ENCODE measurements at places on chromosomes 4 and X.

DNA sequence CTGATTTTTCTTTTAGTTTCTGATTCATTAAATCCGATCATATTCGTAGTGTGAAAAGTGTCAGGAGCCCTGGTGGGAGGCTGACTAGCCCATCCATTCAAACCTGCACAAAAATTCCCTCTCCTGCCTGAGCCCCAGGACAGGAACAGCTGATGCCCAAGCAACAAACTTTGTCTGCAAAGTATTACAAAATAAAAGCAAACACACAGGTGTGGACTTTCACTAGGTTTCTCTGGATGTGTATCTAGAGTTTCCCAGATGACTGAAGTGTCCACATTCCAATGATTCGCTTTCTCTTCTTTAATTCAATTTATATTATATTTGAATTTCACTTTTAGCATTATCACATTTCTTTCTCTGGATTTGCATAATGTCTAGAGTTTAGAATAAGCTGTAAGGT lies 18.2 kb upstream of the FAM9B start:
- no peak for DNase-seq

- no peak for DNase-seq
These were observed 188.4 kb downstream of the DHX15 start for GRCh38 chr4:24395937-24396336.

DNA sequence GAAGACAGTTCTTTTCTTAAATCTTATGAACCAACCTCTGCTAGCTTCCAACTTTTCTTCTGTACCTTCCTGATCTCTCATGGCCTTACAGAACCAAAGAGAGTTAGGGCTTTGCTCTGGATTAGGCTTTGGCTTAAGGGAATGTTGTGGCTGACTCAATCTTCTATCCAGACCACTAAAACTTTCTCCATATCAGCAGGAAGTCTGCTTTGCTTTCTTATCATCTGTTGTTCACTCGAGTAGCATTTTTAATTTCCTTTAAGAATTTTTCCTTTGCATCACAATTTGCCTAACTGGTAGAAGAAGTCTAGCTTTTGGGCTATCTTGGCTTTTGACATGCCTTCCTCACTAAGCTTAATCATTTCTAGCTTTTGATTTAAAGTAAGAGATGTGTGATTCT lies 167.0 kb downstream of the TBCK start:
- DNase-seq = no peak

DNA sequence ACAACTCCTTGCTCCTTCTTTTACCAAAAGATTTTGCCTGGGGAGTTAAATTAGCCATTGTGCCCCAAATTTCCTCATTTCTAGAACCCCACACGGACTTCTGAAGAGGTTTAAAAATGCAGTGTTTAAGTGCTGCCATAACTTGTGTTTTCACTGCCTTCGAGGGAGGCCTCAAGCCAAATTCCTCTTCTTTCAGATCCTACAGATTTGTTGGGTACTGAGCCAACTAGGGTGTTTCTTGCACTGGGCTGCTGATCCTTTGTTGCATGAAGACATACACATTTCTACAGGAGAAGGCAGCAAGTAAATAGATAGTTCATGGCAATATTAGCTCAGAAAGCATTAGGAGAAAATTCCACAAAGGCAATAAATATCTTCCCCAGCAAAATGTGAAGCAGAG lies 43.8 kb downstream of the GLRA2 start:
- DNase-seq = no peak

DNA sequence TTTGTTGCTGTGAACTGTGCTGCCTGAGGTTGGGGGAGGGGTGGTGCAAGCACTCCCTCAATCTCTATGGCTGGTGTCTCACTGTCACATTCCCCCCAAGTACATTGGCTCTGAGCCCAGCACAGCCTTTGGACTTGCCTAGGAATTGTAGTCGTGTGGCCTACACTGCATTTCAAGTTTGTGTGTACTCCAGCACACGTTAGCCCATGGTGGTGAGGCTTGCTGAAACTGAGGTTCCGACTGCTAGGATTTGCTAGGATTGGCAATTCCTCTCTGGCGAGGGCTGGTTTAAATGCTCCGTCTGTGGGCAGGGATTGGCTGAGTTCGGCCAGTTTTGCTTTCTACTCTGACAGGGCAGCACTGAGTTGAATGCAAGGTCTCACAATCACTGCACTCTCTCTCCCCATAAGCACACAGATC lies 121.7 kb upstream of the CXXC4 start:
- no peak for DNase-seq

DNA sequence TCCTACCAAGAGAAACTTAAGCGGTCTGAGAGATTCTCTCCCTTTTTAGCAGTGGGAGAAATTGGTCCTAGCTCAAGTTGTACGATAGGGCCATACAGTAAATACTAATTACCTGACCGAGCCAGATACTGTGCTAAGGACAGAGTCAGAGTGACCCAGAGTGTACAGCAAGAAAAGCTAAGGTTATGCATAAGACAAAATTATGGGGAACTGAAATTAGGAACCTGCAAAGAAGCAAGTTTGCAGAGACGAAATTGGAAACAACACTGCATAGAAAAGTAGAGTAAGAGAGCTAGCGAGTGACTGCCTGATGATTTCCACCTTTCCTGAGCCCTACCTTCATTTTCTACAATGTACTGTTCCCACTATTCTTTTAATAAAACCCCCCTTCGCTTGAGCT lies 278.1 kb downstream of the NKX6-1 start:
- no peak for DNase-seq

DNA sequence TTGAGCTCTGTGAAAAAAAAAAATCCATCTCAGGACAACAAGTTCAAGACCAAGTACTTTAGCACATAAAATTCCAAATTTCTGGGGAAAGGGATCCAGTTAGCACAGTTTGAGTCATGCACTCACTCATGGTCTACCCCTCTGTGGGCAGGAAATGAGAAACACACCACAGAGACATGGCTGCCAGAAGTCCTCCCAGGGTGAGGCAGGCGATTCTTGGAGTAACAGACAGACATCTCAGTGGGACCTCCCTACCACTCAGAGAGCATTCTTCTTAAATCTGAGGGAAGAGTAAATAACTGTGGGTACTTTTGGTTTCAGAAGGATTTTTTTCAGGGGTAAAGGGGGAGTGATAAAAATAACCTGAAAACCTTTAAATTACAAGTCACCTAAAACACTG lies 14.1 kb downstream of the CXCL1 start:
- no peak for DNase-seq

GRCh38 chrX:13420545-13421183 lies 100.8 kb upstream of the ATXN3L start:
- DNase-seq = no peak

DNA sequence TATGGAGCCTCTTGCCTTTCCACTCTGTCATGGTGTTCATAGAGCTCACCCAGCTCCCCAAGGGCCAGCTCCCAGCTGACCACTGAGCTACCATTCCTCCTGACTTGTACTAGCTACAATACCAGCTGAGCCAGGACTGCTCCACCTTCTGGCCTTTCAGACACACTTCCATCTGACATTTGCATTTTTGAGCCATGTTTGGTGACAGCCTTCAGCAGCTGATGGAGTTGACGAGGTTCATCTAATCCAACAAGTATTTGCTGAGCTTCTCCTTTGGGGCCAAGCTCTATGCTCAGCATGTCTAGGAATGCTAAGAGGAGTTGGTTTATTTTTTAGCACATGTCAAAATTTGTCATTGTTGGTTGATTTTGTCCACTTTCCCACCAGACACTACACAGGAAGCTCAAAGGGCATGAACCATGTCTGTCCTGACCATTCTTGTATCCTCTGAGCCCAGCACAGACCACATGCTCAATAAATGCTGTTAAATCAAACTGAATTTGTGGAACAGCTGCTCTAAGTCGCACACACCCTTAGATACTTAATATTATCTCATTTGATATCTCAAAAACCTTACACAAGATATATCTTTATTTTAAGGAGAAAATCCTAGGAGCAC lies 142.6 kb upstream of the PPARGC1A start:
- no peak for DNase-seq

- DNase-seq = no peak
These were observed 444 bp upstream of the ARHGAP6 start for GRCh38 chrX:11666164-11666563.

GRCh38 chrX:103017542-103017941 lies 46.4 kb downstream of the BEX1 start:
- no peak for DNase-seq

GRCh38 chr4:22897520-22898108 lies 204.9 kb downstream of the GBA3 start:
- DNase-seq = no peak

DNA sequence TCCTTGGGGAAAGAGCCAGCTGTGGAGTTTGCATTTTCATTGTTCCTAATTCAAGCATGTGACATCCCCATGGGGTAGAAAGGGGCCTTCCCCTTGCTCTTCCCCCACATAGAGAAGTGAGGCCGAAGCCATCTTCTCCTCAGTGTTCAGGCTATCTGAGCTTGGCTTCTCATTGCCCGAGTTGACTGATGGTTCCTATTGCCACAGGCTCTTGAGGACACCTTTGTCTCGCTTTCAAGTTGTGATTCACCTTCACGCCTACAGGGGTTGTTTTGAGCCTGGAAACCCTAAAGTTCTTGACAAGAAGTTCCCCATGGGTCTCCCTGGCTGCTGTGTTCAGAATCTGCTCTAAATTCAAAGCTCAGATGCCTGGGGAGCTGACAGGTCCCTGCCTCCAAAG lies 25.0 kb downstream of the CCNQ start:
- no peak for DNase-seq

DNA sequence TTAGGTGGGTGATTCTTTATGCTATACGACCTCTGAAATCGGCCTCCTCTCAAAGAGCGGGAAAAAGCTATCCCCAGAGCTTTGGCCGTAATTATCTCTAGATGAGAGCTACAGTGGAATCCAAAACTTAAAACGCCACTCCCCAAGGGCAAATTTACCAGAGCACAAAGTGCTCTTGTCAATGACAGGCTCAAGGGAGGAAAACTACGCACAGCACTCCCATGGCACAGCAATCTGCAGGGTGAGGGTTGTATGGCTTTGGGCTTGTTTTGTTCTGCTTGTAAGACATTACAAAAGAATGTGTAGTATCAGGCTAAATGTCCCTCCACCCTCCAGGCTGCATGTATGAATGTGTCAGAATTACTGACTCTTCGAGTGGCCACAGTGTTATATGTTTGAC lies 44.0 kb downstream of the ARHGEF6 start:
- no peak for DNase-seq

DNA sequence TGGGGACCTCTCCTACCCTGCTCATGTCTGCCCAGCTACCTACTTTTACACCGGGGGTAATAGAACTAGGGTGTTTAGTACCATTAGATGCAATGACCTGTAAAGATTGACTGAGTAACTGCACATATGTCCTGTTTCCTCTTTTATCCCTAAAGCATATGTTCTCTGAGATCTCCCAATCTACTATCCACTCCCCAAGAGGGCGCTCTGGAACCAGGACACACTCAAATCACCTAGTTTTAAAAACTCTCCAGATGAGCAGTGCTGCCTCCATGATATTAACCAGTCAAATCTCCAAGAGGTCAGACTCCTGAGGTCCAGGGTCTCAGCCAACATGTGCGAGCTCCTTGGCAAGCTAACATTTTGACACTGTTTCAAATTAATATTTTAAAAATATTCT lies 87.0 kb upstream of the TSPAN5 start:
- no peak for DNase-seq

All from activated T-cell treated with anti-CD3 and anti-CD28 coated beads for 24 hours (primary cell).